ENCODE measurements at places on chromosomes 7 and 10.

GRCh38 chr10:117175215-117175900 lies 21.9 kb upstream of the KCNK18 start:
- peak; percentile 21 for DNase-seq

DNA sequence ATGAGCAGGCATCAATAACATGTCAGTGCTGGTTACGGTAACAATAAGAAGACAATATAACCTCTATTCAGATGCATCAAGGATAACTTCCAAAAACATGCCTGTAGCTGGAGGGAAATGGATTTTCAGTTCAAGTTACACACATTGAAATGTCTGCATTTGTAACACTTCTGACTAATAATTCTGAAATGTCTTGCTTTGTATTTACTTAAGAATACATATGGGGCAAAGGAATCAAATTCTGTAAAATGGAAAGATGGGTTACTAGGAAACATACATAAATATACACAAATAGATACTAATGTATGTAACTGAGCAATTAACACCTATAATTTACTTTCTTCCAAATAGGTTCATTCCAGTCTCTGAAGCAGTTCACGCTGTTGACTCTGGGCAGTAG lies 18.6 kb upstream of the MTPN start:
- no peak for DNase-seq

- no peak for DNase-seq
These were observed 9.1 kb downstream of the TRIM56 start for GRCh38 chr7:101094376-101094775.

DNA sequence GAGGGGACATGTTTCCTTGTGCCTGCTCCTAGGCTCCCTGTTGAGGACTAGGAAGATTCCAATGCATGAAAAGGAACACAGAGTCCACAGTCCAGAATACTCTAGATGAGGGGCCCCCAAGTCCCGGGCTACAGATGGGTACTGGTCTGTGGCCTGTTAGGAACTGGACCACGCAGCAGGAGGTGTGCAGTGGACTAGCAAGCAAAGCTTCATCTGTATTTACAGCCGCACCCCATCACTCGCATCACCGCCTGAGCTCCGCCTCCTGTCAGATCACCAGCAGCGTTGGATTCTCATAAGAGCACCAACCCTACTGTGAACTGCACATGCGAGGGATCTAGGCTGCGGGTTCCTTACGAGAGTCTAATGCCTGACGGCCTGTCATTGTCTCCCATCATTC lies 233.0 kb upstream of the MKLN1 start:
- no peak for DNase-seq

DNA sequence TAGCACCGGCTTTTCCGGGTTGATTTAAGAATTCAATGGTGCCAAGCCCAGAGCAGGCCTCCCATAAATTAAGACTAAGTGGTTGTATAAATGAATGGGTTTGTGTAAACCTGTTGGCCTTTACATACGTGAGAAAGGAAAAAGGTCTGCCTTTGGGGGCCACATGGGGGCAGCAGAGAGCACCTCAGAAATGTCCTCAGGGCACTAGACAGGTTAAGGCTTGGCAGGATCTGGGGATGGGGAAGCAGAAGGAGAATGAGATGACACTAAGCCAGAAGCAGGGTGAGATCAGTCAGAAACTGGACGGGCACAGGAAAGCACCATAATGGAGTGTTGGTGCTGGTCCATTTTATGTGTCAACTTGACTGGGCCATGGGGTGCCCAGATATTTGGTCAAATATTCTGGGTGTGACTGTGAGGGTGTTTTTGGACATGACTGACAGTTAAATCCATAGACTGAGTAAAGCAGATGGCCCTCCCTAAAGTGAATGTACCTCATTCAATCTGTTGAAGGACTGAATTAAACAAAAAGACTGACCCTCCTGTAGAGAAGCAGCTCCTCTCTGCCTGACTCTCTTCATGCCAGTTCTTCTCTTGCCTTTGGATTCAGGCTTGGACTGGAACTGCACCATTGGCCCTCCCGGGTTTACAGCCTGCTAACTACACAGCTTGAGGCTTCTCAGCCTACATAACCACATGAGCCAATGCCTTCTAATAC lies 58.9 kb downstream of the FRMPD2 start:
- DNase-seq: peak; percentile 49

DNA sequence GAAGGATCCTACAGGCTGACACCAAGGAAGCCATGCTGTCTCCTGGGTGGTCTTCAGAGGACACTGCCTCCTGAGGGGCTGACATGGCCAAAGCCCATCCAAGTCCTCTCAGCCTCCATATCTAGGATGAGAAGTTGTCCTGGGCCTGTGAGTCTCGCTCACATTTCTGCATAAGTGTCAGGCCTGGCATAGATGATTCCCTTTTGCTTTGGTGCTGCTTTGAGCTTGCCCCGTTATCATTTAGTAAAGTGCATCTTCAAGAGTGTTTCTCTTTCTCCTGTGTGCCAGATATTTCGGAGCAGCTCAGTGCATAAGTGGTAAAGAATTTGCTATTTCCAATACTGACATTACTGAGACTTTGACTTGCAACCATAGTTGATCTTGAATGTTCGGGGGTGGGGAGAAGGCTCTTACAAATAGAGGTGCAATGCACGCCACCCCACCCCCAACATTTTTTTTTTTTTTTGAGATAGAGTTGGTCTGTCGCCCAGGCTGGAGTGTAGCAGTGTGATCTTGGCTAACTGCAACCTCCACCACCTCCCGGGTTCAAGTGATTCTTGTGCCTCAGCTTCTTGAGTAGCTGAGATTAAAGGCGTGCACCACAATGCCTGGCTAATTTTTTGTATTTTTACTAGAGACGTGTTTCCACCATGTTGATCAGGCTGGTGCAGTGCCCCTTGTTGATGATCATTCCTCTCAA lies 9.1 kb downstream of the PTER start:
- DNase-seq: no peak

DNA sequence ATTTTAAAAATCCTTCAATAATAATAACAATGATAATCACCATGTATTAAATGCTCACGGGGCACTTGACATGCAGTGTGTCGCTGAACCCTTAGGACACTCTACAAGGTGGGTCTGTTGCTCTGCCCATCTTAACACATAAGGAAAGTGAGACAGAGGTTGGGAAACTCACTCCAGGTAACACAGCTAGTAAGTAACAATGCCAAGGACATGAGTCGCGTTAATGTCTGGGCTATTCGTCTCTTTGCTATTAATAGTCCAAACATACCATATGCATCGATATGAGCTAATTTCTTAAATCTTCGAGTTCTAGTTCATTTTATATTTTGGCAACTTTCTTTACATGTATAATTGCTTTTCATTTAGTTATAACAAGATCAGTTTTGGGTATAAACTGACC lies 79.5 kb downstream of the BEND7 start:
- DNase-seq: no peak

DNA sequence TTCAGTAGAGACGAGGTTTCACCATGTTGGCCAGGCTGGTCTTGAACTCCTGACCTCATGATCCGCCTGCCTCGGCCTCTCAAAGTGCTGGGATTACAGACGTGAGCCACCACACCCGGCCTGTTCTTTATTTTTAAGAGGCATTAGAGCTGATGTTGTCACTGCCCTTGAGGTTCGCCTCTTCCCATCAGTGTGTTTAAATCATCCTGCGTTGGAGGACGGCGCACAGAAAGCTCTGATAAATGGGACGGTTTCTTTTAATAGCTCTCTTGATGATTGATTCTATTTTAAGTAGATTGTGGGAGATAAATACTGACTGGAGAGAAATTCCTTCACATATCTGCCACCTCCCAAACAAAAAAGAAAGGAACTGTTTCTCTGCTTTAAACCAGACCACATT lies 29.0 kb downstream of the UPP1 start:
- no peak for DNase-seq
